Activated effector memory CD4-positive, alpha-beta T cell treated with anti-CD3 and anti-CD28 coated beads, Interleukin-2, amount 50 U/mL, for 16 hours (primary cell): ENCODE measurements at places on chromosomes 2 and 18.

GRCh38 chr2:191233533-191233932, 11.7 kb upstream of the MYO1B start:
- DNase-seq = no peak

DNA sequence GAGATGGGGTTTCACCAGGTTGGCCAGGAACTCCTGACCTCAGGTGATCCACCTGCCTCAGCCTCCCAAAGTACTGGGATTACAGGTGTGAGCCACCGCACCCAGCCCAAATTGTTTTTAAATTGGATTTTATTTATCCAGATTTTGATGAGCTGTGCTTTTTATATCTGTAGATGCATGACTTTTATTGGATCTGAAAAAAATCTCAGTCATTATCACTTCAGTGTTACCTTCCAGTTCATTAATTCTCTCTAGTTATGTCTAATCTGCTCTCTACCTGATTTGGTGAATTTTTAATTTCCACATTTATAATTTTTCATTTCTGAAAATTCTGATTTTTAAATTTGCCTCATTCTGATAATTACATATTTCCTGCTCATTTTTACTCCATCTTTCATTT, 13.5 kb downstream of the AGFG1 start:
- no peak for DNase-seq

DNA sequence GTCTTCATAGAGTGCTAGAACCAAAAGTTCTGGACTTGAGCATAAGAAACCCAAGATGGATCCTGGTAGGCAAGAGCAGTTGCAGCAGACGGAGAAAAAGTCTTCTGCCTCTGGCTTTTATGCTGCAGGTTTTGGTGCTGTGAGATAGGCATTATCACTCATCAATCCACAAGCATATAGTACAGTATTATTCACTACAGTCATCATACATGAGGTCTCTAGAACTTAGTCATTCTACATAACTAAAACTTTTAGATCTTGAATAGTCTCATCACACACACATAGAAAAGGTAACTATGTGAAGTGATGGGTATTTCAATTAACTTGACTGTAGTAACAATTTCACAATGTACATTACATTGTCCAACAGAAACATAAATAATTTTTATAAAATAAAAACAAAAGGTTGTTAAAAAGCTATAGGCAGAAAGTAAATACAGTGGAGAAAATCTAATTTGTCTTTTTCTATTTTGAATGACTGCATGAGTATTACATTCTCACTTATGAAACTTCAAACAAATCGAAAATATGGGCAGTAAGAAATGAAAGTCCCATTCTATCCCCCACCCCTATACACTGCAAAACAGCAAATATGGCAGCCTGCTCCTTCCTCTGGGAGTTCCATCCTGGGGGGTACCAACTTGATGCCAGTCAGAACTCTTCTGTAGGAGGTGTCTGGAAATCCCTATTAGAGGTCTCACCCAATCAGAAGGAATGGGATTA, 534.3 kb upstream of the ACVR2A start:
- DNase-seq = no peak

GRCh38 chr2:122210898-122211856, 455.7 kb downstream of the TSN start:
- DNase-seq = no peak

DNA sequence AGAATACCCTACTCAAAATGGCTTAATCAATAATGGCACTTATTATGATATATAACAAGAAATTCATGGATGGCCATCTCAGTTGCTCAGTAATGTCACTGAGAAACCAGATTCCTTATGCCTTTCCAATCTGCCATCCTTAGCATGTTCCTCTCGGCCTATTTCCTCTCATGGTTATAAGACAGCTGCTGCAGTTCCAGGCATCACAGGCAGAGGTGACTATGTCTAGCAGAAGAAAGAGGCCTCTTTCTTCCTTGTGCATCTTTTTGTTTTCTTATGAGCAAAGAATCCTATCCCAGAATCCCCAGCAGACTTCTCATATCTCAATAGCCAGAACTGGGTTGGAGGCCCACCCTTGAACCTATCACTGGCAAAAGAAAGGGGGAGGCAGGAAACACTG, 310.6 kb upstream of the SPRED2 start:
- no peak for DNase-seq

GRCh38 chr2:3443506-3444084, 64.1 kb downstream of the TRAPPC12 start:
- DNase-seq = no peak

DNA sequence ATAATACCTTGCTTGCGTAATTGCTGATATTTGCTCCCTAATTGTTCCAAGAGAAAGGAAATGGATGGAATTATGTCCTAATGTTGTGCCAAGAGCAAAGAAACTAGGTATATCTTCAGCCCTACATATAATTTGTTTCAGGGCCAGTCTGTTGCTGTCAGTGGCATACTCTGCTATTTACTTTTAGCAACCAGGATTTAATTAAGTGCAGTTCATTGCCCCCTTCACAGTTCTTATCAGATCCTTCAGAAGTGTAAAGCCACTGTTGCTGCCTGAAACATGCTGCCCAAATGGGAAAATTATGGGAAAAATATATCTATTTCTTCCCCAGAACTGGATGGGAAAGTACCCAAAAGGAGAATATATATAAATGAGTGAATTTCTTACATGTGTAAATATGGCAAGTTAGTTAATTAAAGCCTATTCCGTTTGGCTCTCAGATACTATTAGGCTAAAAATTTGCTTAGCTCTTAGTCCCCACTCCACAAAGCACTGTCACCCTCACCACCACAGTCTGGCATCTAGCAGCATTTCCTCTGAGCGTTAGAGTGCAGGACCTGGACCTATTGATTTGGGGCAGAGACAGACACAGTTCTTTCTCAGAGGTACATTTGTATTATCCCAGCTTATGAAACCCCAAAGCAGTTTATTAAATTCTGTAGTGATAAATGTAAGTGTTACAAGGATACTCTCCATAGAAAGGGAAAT, 72.8 kb upstream of the DTNA start:
- no peak for DNase-seq

- DNase-seq = no peak
Observed at GRCh38 chr2:7899241-7899640, 782.6 kb upstream of the ID2 start.

GRCh38 chr2:31429759-31430438, 15.4 kb upstream of the XDH start:
- peak; percentile 79 for DNase-seq

DNA sequence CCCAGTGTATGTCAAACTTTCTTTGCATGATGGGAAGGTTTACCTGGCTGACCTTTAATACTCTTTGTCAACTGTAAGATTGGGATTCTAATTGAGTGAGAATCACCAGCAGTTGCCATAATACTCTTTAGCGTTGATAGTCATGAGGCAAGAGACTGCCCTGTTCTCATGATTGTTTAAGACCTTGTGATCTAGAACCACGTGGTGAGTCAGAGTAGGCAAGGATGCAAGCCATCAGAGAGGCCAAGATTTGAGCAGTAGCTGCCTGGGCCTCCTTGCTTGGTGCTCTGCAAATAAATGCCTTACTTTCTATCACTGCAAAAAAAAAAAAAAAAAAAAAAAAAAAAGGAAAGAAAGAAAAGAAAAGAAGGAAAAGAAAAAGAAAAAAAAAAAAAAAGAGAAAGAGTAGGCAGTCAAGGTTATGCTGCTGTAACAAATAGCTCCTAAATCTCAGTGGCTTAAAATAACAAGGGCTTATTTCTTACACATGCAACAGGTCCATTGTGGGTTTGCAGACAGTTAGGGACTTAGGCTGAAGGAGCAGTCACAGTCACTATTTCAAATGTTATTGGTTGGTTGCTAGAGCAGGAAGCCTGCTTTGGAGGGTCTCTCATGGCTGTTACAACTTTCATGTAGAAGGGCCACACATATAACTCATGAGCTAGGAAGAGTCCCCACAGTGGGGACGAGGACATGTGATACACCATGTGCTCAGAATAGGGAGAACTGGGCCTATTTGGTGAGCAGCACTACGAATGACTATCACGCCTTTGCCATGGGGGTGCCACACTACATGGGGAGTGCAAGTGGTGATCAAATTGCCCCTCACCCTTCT, 21.7 kb downstream of the IL1R2 start:
- no peak for DNase-seq

GRCh38 chr2:127953128-127953718, 67.5 kb upstream of the AMMECR1L start:
- no peak for DNase-seq

GRCh38 chr18:53219853-53220252, 879.9 kb downstream of the DCC start:
- no peak for DNase-seq

DNA sequence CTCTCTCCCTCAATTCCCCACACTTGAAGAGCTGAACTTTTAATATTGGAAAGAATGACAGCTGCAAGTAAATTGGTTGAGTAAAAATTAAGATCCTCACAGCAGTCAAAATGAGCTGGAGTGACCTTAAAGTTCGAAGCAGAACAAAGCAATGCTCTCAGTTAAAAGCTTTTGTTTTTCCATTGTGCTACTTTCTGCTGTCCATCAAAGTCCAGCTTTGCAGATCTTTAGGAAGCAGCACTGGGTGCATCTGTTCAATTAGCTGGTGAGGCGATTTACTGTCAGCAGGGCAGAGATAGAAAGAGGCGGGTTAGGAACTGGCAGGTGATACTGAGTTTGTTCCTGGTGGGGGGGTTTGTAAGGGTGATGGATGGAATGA, 834.8 kb downstream of the CPS1 start:
- DNase-seq = no peak

DNA sequence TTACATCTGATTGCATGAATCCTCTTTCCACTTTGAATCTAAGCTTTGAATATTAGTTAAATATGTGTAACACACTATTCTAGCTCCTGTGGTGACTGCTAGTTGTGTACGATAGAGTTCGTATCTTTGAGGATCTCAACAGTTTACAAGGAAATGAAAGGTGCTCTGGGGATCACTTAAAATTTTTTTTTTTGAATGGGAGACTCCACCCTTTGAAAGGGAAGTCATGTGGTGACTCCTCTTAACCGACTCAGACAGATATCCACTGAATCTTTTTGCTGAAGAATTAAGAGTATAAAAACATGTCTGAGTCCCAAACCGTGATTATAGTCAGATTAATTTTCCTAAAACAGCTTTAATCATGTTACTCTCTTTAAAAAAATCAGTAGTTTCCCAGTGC, 4.0 kb downstream of the CLIP4 start:
- DNase-seq = no peak

GRCh38 chr2:180978903-180979748, 1.3 kb upstream of the UBE2E3 start:
- peak; percentile 58 for DNase-seq

DNA sequence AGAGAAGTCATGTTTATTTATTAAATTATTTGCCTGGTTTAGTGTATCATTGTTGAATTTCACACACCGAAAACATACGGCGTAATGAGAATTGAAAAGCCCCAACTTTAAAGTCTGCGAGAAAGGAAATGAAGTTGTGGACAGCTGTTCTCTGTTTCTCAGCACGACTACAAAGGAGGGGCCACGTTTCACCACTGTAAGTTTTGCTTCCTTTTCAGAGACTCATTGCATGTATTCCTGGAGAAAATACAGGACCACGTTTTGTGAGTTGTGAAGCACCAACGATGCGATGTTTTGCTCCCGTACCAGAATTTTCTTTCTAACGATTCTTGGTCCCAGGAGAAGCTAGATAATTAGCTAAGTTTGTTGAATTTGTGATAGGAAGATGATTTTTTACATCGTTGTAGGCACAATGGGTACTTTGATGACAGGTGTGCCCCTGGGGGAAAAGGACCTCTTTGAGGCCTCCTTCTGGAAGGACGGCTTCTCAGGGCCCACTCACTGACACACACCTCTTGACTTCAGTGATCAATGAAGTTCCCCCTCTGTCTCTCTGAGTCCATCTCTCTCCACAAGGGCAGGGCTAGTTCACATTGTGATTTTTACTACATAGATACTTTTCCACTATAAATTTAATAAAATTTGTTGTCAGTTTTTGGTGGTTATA, 23.7 kb upstream of the ACKR3 start:
- DNase-seq = no peak

DNA sequence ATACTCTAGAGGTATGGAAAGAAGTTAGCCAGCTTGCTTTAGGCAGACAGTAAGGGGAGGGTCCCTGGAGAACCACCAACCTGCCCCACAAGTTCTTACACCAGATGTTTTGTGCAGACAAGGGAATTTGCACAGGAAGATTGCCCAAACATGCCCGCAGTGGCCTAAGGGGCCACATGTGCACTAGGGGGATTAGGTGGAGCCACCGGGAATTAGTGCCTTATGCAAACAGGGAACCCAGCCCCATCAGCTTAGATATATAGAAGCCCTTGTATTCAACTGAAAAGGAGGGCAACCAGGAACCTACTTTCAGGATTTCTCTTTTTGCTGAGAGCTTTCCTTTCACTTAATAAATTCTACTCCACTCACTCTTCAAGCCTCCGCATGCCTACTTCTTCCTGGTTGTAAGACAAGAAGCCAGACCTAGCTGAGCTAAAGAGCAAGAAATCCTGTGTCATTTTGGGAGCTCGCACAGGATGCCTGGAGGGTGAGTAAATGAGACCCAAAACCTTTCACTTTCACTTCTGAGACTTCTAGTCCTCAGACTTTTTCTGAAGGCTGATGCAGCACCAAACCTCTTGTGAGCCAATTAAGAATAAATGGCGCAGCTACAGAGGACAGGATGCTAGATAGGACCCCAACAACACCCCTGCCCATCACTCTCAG, 146.3 kb downstream of the GCA start:
- no peak for DNase-seq

- no peak for DNase-seq
Observed at GRCh38 chr18:50582500-50582899, 22.6 kb downstream of the MAPK4 start.

DNA sequence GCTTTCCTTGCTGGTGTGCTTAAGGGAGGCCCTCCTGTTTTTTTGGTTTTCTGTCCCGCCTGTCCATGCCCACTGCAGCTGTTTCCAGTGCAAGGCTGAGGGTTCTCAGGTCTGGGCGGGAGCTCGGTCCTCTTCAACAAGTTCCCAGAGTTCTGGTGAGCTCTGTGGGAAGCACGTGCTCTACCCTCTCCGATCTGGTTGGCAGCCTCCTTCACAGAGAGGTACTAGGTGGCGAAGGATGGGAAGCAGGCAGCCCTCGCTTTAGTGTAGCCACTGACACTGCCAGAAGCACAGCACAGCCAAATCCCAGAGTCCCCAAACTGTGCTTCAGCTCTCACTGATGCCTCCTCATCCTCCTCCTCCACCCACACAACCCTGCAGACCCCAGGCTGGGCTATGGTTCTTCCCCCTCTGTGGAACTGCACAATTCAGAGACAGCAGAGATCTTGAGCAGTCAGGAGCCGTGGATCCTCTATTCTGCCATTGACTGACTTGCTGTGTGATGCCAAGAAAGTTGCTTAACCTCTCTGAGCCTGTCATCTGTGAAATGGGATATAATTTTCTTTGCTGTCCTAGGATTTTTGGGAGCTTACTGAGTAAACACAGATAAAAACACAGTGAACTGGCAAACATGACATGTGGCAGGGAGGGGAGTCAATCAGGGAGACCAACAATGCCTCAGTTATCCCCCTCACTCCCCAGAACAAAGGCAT, 157.3 kb downstream of the MSH2 start:
- DNase-seq = no peak

DNA sequence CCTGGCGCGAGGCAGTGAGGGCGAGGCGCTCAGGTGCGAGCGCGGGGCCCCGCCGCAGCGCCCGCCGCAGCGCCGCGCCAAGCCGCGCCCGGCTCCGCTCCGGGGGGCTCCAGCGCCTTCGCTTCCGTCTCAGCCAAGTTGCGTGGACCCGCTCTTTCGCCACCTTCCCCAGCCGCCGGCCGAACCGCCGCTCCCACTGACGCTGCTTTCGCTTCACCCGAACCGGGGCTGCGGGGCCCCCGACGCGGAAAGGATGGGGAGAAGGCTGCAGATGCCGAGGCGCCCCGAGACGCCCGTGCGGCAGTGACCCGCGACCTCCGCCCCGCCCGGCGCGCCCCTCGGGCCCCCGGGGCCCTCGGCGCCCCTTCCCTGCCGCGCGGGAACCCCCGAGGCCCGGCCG, 328 bp upstream of the INHBB start:
- no peak for DNase-seq
